ENCODE measurements at places on chromosomes 3 and 15. TPM values are rescaled to one million over a fixed set of nuclear protein-coding genes. Genes with fewer than 3 reads are reported as not detected.

Gene MRPS22
- 36.2 TPM for total RNA-seq

Gene PLS1
- total RNA-seq = 2.1 TPM

Gene HHATL
- total RNA-seq = not detected

Gene PARP15
- total RNA-seq = 40.9 TPM

Gene ZNF502
- total RNA-seq = 1.4 TPM

Gene CNTN6
- total RNA-seq = not detected

Gene EXD1
- not detected for total RNA-seq

Gene ARID3B
- 29.0 TPM for total RNA-seq

Gene IMPG2
- 0.37 TPM for total RNA-seq

Gene HOMER2
- 10.3 TPM for total RNA-seq

Gene PP2D1
- total RNA-seq = not detected

- no peak for DNase-seq
Observed at GRCh38 chr15:64738226-64739095, 36.9 kb downstream of the RBPMS2 start.

- no peak for DNase-seq
Observed at GRCh38 chr3:197168606-197169005, 129.8 kb downstream of the DLG1 start.

- no peak for DNase-seq
Observed at GRCh38 chr15:48978638-48979037, 14.9 kb upstream of the SHC4 start.

- no peak for DNase-seq
Observed at GRCh38 chr15:66378814-66379430, 7.8 kb upstream of the MAP2K1 start.

DNA sequence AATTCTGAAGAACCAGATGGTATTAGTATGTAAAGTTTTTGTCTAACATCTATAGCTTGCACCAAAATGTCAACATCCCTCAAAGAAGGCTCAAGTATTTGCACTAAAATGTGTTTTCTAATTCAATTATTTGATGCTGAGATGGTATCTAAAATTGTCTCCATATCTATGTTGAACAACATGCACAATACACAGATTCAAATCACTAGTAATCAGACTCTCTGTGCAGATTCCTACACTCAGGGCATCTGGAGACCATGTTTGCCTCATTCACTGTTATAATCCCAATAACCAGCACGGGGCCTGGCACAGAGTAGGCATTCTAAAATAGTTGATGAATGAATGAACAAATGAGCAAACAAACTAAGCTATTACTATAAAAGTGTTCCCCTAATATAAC lies 2.6 kb downstream of the FILIP1L start:
- DNase-seq = no peak

DNA sequence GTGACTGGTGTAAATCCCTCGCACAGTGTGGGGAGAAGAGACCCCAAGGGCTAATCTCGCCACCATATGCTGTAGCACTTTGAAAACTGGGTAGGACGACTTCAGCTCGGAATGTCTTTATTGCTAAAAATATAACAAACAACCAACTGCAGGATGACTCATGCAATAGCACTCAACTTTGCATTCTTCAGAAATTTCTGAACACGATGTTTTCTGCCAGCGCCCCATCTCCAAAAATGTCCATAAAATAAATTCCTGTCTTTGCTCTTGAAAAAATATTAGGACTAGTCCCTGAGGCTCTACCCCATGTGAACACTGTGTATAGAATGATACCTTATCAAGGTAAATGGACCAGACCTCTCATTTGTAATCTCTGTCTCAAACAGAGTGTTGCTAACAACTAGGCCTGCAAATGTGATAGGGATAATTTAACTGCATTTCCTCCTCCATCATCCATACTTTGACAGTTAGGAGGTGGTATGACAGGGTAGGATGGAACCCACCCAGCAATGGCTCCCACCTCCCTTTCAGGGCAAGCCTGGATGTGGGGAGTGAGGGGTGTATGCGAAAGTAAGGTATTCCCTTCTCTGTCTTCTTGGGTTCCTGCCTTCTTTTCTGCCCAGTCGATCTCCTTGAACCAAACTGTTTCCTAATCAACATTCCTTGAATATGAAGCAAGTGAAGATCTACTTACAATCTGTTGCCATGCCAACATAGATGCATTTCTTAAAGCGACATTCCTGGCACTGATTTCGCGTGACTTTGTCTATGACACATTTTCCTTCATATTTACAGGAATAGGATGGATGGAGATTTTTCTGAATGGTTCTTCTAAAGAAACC lies 201.1 kb downstream of the NR1D2 start:
- DNase-seq = no peak

DNA sequence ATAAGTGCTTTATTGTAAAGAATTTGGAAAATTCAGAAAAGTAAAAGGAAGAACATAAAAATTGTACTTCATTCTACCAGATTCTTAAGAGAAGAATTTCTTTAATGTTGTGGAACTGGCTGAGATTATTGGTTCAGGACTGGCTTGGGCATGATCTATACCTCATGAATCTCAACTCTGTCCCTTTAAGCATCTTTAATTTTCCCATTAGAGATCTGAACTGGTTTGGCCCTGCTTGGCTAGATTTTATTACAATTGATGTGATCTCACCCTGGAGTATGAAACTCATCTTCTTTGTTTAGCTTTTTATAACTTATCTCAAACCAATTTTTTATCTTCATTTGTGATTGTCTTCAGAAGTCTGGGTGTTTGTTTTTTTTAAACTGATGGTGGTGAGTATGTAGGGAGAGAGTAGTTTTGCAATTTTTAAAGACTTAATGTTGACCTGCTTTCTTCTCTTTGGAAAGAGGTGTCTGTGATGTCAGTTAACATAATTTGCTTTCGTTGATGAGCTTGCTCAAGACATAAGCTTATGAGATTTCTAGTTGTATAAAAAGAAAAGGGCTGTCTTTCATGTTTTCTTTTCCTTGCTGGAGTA lies 61.9 kb downstream of the ZNF609 start:
- DNase-seq = no peak

GRCh38 chr15:68241088-68241935 lies 11.8 kb upstream of the CLN6 start:
- no peak for DNase-seq

DNA sequence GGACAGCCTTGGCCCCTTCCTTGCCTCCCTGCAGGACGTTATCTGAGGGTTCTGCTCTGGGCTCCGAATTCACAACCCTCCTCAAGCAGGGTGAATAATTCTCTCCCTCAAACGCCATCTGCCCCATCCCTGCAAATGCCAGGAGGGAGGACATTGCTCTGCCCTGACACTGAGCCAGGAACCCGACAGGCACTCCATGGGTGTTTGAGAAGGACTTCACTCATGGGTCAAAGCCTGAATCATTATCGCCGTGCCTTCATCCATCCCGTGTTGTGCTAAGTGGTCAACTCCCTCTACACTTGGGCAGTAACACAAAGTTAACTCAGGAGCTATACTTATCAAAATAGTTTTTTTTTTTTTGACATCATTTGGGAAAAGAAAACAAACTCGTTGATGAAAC lies 261.8 kb upstream of the IGF1R start:
- no peak for DNase-seq

DNA sequence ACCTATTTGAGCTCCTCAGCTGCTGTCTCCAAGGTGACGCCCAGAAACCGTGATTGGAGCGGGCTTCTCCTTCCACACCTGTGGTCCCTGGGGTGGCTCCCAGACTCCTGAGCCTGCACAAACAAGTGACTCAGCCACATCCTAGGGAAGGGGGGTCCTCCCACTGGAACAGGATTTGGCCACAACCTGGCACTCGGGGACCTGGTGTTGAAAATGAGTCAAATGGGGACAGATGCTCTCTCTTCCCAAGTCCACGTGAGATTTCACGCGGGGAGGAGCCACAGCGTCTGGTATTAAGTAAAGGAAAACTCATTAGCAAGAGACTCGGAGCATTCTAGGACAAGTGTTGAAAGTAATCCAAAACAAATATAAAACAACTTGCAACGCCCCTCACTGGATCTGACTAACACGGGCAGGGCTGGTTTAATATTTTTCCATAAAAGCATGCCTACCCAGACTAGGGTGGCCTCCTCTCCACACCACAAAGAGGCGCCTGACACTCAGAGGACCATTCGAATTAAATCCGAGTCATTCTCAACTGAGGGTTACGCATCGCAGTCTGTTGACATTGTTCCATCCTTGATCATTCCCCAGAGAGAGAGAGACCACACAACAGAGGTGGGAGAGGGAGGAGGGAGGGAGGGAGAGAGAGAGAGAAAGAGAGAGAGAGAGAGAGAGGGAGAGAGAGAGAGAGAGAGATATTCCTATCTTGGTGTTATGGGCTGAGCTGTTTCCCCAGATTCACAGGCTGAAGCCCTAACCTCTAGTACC lies 74.4 kb downstream of the MGLL start:
- DNase-seq = no peak

- no peak for DNase-seq
Observed at GRCh38 chr3:190073264-190074008, 47.3 kb downstream of the P3H2 start.

DNA sequence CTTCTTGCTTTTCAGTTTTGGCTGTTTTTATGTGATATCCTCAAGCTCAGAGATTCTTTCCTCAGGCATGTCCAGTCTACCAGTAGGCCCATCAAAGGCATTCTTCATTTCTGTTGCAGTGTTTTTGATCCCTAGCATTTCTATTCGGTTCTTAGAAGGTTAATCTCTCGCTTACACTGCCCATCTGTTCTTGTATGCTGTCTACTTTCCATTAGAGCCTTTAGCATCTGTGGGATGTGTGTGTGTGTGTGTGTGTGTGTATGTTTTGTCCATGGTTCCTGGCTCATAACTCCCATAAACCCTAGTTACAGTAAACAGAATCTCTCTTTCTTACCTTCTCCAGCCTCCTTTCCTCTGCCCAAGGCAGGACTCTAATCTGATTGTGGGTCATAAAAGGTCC lies 5.1 kb upstream of the SLC22A13 start:
- DNase-seq = no peak

- no peak for DNase-seq
Observed at GRCh38 chr3:46701181-46701939, at the start of gene TMIE. TSS of gene TMIE (plus strand) at chr3:46701392. CDS start at chr3:46701488, 96 bp downstream.

- no peak for DNase-seq
Observed at GRCh38 chr3:167811031-167811430, 75.5 kb downstream of the SERPINI1 start.

- no peak for DNase-seq
Observed at GRCh38 chr3:175664911-175665310, 805.8 kb downstream of the NAALADL2 start.

- no peak for DNase-seq
Observed at GRCh38 chr3:157868196-157868595, 238.0 kb downstream of the SHOX2 start.

- DNase-seq = no peak
Observed at GRCh38 chr15:83955806-83956265, 279.7 kb upstream of the GOLGA6L4 start.

DNA sequence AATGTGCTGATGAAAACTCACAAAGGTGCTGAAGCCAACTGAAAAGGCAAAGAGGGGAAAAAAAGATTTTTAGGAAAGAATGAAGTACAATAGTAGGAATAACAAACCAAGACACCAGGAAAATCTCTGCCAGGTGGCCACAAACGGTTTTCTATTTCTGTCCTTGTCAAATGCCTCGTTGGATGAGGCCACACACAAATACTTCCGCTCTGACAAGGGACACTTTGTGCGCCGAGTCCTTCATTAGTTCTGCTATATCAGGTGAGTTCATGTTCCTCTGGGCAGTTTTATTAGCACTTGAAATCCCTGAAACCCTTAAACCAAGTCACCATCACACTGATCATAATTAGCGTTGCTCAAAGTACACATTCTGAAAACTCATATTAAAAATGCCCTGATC lies 373.1 kb downstream of the VPS13C start:
- no peak for DNase-seq

- no peak for DNase-seq
Observed at GRCh38 chr15:55970286-55970685, 23.1 kb downstream of the NEDD4 start.

- DNase-seq = no peak
Observed at GRCh38 chr3:188631291-188632010, 477.5 kb downstream of the LPP start.

GRCh38 chr3:109269577-109270275 lies 46.6 kb downstream of the DPPA2 start:
- DNase-seq = no peak

Measured in activated CD4-positive, alpha-beta T cell treated with anti-CD3 and anti-CD28 coated beads, Interleukin-2, amount 10 ng/mL, durations not matched to agents 7 days and 5 days (primary cell).